Esophagus squamous epithelium (tissue), 5 donors: ENCODE measurements at places on chromosomes 16 and 17.

GRCh38 chr16:55645986-55646385 lies 9.8 kb upstream of the SLC6A2 start:
- no peak for DNase-seq

DNA sequence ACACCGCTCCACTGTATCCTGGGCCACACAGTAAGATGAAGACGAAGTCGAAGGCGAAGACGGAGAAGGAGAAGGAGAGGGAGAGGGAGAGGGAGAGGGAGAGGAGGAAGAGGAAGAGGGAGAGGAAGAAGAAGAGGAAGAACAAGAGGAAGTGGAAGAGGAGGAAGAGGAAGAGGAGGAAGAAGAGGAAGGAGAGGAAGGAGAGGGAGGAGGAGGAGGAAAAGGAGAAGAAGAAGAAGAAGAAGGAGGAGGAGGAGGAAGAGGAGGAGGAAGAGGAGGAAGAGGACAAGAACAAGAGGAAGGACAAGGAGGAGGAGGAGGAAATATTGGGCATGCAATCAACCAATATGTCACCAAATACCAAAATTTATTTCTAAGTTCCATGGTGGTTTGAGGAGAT lies 149.5 kb upstream of the ERCC4 start:
- no peak for DNase-seq

DNA sequence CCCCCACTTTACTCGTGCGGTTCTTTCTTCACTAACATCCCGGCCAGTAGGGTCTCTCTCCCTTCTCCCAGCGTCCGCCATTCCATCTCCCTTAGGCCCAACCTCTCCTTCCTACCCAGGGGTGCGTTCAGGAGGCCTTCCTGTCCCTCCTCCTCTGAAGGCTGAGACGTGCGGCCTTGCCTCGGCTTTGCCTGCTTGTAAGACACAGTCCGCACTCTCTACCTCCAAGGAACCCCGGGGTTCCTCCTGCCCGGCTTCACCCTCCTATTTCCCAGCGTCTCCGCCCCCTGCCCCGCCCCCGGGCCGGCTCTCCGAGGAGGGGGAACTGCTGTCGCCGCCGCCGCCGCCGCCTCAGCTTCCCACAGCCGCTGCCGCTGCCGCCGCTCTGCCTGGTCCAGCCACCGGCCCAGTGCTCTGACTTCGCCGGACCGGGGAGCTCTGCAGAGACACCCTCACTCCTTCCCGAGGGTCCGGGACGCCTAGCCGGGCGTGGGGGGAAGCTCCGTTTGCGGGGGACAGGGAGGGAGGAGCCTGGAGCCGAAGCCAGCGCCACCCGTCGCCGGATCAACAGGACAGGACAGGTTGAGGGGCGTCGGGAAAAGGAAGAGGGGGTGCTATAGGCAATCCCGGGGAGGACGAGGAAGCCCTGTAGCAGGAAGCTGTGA lies 1.2 kb upstream of the FGF11 start:
- DNase-seq, result no peak

DNA sequence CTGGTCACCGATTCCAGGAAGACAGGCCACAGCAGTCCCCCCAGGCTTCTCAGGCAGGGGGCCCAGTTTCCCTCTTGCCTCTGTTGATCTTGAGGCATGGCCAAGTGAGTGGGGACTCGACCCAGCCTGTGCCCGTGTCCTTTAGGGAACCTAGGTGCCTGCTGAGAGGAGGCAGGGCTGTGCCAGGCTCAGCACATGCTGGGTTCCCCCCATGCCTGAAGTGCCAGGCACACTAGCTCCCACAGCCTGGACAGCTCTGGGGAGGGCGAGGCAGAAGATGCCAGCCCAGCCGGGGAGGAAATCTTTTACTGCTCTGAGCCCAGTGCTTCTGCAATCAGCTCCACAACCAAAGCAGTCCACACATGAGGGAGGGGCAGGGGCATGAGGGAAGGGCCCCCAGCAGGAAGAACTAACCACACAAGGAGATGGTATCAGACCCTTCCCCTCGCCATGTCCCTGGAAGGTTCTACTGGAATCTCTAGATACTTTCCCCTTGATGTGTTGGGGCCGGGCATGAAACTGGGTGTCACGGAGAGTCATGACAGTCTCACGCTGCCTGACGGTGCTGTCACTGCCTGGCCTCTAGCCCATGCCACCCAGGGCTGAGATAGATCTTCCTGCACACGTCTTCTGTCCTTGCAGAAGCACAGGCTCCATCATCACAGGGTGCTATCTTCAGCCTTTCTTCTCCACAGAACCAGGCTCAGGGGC lies 25.5 kb downstream of the MYO18A start:
- DNase-seq, result no peak

DNA sequence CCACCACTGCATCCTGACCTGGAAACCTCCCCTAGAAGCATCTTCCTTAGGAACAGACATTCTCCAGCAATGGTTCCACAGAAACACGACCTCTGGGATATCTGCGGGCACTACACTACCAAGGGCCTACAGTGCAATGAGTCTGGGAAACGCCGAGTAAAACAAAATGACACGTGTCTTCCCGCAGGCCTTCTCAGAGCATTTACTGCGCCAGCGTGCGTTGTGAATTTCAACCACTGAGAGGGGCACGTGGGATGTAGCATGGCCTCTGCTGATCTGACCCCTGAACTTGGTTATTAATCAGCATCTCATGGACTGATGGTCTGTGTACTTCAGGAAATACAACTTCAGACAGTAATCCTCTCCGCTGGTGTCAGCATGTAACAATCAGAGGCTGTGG lies 173.0 kb downstream of the C16orf95 start:
- no peak for DNase-seq

- no peak for DNase-seq
Measured at GRCh38 chr17:38559880-38560230, 45.9 kb downstream of the SRCIN1 start.

GRCh38 chr16:86120201-86121192 lies 221.5 kb downstream of the IRF8 start:
- no peak for DNase-seq

- no peak for DNase-seq
Measured at GRCh38 chr17:65679165-65679845, 117.9 kb upstream of the AXIN2 start.

- DNase-seq, result no peak
Measured at GRCh38 chr16:12439399-12440227, 364.1 kb downstream of the CPPED1 start.

DNA sequence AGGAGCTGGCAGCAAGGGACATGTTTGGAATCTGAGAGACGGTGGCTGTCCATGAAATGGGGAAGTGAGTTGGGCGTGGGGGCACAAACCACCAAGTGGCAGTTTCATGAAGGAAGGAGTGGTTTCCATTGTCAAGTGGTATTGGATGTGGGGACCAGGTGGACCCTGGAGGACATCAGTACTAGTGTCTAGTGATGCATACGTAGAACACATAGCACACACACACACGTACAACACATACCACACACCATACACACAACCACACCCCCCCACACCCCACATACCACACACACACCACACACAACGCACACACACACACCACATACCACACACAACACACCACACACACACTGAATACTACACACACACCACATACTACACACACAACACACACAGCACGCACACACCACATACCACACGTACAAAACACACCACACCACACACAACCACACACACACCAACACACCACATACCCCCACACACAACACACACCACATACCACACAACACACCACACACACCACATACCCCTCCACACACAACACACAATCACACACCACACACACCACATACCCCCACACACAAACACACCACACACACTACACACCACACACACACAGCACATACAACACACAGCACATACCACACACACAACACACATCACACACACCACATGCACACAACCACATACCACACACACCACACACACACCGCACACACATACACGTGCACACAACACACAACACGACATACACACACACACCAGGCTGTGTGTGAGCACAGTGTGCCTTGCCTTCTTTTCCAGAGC lies 41.1 kb upstream of the GSE1 start:
- DNase-seq, result no peak

DNA sequence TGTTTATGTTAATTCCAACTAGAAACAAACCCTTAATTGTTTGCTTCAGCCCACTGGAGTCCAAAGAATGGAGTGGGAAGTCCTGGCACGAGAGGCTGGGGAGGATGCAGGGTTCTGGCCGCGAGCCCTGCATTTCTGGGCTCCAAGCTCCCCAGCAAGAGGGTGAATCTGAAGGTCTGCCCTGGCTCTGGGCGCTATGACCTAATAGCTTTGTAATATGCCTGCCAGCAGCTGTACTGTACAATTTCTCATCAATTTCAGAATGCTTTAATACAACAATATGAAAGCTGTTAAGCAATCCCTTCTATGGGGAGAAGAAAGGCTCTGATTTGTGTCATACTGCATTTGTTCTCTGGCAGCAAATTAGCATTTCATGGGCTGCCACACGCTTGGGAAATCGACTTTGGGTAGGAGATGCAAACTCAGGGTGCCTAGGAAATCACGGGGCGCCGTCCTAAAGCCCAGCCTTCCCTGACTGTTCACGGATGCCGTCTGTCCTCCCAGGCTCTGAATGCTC lies 43.8 kb downstream of the NDEL1 start:
- DNase-seq, result no peak

- no peak for DNase-seq
Measured at GRCh38 chr16:71746442-71747046, 22.0 kb upstream of the PHLPP2 start.

DNA sequence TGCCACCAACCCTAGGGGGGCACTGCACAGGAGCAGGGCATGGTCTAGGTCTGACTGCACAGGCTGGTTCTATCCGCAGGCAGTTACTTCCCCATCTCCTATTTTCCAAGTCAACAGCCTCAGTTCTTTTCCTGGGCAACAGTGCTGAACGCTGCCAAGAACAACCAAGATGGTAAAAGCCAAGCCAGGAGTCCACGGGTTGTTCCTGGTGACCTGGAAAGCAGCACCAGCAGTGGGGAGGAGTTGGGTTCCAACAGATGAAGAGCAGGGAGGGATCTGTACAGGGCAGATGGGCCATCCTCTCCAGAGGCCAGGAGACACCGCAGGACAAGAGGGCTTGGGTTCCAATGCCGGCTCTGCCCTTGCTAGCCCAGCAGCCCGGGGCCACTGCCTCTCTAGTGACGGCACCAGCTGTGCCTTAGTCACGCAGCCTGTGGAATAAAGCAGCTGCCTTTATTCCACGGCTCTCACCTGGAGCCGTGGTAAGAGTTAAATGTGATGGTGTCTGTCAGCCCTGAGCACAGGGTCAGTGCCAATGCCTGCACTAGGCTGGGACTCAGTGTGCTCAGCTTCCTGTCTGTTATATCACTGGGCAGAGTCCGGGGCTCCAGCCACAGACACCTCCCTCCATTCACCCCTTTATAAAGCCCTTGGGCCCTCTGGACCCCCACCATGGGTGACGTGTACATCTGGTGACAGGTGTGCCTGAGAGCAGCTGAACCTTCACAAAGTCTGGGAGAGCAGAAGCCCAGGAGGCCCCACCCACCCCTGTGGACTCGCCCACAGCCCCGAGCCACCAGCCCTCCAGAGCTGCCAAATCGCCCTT lies 44.9 kb downstream of the MARF1 start:
- DNase-seq, result no peak

GRCh38 chr16:50878966-50879615 lies 137.2 kb downstream of the CYLD start:
- DNase-seq, result no peak

DNA sequence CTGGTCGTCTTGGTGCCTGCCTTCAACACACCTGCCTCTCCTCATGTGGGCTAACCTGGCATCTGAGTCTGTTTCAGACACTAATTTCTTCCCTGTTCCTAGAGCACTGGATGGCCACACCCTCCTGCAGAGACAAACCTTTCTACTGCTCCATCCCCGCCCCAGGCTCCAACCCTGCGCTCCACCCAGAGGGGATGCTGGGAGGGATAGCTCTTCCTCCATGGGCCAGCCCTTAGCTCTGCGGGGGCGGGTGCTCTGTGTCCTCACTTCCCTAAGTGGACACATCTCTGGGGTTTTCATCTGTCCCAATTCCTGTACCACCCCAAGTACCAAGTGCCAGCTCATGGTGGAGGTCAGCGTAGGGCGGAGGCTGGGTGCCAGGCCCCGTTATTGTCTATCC lies 11.0 kb upstream of the CRISPLD2 start:
- no peak for DNase-seq

DNA sequence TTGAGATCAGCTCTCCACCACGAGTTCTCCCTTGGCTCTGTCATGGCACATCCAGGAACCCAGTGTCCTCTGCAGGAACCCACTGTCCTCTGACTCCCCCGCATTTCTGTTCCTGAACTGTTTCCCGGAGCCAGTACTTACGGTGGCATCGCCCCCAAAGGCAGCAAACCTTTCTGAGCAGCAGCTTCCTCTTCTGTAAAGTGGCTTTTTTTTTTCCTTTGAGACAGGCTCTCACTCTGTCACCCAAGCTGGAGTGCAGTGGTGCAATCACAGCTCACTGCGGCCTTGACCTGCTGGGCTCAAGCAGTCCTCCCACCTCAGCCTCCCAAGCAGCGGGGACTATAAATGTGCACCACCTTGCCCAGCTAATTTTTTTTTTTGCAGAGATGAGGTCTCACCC lies 32.2 kb downstream of the NAGPA start:
- no peak for DNase-seq

DNA sequence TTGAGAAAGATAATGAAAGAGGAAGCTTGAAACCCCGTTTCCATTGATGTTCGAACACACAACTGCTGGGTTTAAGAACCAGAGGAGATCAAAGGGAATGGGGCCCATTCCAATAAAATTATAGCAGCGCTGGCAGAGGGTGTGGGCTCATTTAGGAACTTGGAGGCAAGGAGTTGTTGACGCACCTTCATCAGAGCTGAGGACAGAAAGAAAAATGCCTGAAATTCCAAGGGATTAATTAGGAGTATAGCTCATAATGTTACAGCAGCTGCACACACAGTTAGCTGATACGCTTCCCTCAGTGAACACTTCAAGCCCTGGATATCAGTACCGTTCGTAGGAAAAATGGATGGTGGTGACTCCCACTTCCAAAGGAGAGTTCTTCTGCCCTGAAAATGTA lies 127.2 kb downstream of the AXIN2 start:
- no peak for DNase-seq

DNA sequence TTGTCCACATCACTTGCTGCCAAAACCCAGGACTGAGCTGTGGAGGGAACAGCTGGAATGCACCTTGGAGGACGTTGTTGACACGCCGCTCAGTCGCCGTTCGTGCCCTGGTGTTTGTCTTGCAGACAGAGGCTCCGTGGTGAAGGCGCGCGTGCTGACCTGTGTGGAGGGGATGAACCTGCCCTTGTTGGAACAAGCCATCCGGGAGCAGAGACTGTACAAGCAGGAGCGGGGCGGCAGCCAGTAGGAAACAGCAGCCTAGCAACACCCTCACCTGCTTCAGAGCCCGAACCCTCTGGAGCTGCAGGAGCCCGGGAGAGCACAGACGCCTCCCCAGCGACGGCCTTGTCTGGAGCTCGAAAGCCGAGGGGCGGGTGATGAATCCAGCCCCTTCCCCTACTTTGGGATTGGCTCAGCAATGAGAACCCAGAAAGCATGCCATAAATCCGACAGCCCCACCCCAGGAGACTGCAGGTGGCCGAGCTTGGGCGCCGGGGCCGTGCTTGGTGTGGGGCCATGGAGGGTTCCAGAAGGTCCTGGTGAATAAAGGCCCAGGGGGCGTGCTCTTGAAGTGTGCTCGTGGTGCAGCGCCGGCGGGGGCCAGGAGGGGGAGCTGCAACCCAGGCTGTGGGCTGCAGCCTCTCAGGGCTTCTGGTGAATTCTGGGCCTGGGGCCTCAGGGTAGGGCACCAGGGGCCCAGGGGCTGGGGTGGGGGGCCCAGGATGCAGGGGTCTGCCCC lies 470 bp upstream of the CDK3 start:
- DNase-seq, result no peak

- DNase-seq, result no peak
Measured at GRCh38 chr16:6081320-6081976, 983.9 kb upstream of the EEF2KMT start.
